ENCODE measurements at places on chromosomes 11 and 22.
A peak's percentile ranks its signal among the peaks of the same experiment; 100 is the strongest.

GRCh38 chr11:114162719-114163123 is 103.2 kb downstream of the ZBTB16 start:
- peak; percentile 88 for DNase-seq

- DNase-seq: no peak
These were observed 50.6 kb downstream of the C11orf58 start for GRCh38 chr11:16789063-16789420.

DNA sequence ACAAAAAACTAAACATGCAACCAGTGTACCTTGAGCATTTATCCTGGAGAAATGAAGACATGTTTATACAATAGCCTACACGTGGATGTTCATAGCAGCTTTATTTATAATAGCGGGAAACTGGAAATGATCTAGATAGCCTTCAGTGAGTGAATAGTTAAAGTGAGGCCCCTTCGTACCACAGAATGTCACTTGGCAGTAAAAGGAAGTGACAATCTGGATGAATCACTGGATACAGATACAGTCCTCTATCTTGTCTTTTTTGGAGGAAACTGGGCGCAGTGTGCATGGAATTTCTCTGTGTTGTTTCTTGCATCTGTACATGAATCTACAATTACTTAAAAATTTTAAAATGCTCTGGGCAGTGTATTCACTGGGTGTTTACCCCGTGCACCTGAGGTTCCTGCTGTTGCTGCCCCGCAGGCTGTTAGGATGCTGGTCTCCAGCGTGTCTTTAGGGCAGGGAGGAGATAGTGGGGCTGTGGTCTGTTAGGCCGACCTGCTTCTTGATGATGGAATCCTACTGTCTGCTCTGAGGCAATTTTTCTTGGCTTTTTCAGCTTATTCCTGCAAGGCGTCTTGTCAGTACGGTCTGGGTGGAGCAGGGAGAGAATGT is 23.2 kb downstream of the DERL3 start:
- DNase-seq: no peak

GRCh38 chr22:44180706-44181032 is at the start of gene PARVG:
Gene PARVG, plus strand, starts transcription at chr22:44180925. Its CDS starts 2,405 bp downstream, at chr22:44183330.
- DNase-seq: no peak

DNA sequence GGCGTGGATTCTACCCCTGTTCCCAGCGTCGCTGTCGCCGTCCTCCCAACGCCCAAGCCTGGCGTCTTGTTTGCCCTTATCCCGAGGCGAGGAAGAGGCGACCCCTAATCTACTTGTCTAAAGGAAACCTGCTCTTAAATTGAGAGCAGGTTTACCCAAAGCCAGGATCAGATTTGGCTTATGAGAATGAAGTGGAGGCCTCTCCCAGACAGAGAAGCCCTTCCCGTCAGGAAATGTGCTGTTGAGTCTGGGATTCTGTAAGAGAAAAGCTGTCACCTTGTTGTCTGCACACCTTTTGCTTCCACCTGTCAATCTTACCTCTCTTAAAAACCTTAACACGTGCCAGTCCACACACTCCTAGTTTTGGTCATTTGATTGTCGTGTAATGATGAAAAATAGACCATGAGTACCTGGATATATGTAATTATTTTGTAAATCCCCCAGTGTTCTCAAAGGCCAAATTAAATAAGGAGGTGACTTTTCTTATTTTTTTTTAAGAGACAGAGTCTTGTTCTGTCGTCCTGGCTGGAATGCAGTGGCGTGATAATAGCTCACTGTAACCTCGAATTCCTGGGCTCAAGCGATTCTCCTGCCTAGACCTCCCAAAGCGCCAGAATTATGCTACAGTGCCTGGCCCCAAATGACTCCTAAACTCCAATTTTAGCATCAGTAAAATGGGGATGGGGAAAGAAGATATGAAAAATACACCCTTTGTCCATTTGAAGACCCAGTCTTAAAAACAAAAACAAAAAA is 627 bp downstream of the GTF2H1 start:
- no peak for DNase-seq

DNA sequence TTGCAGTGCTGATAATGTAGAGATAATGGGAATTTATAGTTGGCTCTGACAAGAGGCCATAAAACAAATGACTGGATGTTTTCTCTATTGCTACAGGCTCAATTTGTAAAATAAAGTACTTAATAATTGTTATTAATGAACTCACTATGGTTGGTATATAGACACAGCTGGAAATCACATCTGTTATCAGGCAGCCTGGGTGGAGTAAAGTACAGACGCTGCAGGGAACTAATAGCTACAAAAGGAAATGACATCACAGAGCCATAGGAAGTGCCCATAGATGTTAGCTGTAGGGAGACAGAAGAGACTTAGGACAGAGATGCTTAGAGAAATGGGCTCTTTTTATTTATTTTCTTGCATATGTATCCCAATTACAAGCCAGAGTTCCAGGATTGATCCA is 81.0 kb upstream of the SNX19 start:
- DNase-seq: no peak

DNA sequence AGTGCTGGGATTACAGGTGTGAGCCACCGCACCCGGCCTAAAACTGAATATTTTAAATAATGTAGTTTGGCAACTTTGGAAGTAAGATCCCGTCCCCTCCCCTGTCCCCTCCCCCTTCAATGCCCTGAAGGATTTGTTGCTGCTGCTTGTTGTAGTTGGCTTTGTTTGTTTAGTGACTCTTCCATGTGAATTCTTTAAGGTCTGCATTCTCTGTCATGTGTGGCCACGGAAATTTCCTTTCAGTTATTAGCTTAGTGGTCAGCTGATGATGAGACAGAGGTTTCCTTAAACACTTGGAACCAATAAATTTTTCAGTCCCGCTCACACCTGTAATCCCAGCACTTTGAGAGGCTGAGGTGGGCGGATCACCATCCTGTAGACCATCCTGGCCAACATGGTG is 109.9 kb downstream of the MPPED1 start:
- DNase-seq: no peak

- no peak for DNase-seq
These were observed 23.4 kb upstream of the ALDH3B2 start for GRCh38 chr11:67697846-67698245.

- no peak for DNase-seq
These were observed 19.5 kb downstream of the CNTF start for GRCh38 chr11:58641803-58642581.

DNA sequence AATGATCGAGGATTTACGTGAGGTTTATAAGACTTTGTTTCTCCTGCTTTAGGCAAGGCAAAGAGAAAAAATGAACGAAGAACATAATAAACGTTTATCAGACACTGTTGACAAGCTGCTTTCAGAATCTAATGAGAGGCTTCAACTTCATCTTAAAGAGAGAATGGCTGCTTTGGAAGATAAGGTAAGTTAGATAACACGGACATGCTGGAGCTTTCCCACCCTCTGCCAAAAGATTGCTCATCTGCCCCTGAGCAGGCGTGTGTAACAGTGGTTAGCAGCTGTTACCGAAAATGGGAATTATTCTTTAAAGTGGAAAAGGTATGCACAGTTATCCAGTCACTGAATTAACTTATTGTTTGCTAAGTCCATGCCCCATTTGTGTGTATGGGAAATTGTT is 62.8 kb upstream of the CTTN start:
- no peak for DNase-seq

- no peak for DNase-seq
These were observed 27.6 kb upstream of the BMAL1 start for GRCh38 chr11:13249992-13250391.

- no peak for DNase-seq
These were observed 11.9 kb upstream of the SYTL2 start for GRCh38 chr11:85822814-85823213.

GRCh38 chr11:78313181-78313795 is 104.3 kb downstream of the GAB2 start:
- DNase-seq: peak; percentile 24

DNA sequence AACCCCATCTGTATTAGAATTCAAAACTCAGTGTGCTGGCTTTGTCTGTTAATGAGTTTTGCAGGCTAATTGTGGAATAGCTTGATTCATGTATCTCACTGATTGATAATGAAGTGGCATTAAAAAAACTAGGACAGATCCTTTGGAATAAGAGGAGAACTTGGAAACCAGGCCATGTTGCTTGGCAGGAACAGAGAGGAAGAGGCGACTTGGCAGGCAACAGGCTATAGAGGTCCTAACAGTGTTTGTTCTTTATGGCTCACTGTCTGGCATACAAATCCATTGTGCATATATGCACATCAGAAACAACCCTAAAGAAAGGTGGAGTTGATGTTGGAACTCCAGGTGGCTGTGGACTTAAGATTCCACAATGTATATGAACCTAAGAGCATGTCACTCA is 17.4 kb upstream of the OR9I1 start:
- no peak for DNase-seq

GRCh38 chr11:71223671-71224660 is 28.4 kb downstream of the SHANK2 start:
- no peak for DNase-seq

DNA sequence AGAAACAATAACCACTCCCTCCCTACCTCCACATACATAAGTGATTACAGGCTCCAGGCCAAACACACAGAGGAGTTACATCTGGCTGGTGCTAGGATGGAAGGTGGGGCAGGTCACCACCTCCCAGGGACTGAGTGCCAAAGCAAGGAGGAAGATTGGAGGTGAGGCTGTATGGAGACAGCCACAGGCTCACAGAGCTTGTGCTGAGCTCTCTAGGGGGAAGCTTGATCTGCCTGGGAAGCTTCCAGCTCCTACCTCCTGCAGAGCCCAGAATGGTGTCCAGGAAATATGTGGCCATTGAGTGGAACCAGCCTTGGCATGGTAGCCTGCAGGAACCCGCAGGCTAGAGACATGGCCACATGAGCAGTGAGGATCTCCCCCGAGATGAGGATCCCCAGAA is 3.6 kb upstream of the MED15 start:
- no peak for DNase-seq

DNA sequence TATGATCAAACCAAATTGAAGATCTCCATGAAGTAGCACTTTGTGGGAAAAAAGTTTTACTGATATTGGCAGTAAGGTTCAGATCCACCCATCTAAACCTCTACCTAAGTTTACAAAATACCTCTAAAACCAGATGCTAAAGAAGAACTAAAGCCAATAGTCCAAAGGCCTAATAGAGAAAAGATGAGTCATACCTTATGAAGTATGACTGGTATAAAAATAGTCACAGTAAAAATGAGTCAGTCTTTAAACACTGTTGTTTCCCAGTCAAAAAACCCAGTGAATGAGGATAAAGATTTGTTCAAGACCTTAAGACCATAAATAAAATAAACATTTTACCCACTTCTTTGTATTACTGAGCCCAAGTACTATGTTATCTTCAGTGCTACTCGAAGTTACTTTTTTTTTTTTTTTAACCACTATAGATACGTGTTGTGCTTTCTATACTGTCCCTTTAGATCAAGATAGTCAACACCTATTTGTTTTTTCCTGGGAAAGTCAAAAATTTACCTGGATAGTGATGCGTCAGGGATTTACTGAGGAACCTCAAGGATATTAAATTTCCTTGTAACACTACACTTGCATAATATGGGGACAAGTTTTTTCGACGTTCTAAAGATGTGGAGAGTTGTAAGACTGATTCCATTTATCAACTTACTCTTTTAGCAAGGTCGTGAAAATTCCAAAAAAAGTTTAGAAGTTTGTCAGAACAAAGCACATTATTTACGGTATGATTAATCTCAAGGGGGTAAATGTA is 87.3 kb downstream of the CCDC73 start:
- no peak for DNase-seq

DNA sequence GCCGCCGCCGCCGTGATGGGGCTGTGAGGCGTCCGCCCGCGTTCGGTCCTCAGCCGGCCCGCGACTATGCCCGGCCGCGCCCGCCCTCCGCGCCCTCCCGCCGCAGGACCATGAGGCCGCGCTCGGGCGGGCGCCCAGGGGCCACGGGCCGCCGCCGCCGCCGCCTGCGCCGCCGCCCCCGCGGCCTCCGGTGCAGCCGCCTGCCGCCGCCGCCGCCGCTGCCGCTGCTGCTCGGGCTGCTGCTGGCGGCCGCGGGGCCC is 215 bp downstream of the ZNRF3 start:
- no peak for DNase-seq

DNA sequence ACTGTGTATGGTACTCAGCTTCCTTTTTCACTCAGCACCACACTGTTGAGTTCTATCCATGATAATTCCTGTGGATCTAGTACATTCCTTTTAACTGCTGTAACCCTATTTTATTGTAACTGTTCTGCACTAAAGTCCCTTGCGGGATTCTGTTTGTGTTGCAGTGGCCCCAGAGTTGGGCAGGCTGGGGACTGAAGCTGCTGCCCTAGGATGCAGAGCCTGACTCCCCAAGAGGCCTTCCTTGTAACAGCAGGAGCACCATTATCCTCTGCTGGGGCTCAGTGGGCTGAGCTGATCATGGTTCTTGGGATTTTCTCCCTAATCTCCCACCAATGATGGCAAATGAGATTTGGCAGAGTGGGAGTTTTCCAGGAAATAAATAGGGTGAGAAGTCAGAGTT is 77.7 kb downstream of the CABIN1 start:
- no peak for DNase-seq

- DNase-seq: no peak
These were observed 4.6 kb downstream of the FRMD8 start for GRCh38 chr11:65390996-65391395.
